ENCODE measurements at places on chromosomes 13 and 19.

GRCh38 chr13:93951108-93951507, 528.4 kb downstream of the DCT start:
- no peak for DNase-seq

DNA sequence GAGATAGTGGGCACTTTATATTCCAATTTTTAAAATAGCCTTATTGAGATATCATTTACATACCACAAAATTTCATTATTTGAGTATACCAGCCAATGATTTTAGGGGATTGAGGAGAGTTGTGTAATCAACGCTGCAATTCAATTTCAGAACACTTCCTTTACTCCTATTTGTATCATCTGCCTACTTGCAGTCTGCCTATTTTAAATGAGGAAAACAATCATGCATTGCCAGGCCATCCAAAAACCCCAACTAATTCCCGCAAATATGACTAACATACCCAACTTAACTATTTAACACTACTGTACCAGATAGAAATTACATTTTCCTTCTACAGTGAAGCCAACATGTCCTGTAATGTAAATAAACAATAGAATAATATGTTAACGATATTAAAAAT, 26.7 kb downstream of the CAB39L start:
- no peak for DNase-seq

- no peak for DNase-seq
Observed at GRCh38 chr19:45716359-45717130, 14.2 kb downstream of the FBXO46 start.

GRCh38 chr19:50554212-50554611, 14.0 kb downstream of the LRRC4B start:
- DNase-seq = no peak

DNA sequence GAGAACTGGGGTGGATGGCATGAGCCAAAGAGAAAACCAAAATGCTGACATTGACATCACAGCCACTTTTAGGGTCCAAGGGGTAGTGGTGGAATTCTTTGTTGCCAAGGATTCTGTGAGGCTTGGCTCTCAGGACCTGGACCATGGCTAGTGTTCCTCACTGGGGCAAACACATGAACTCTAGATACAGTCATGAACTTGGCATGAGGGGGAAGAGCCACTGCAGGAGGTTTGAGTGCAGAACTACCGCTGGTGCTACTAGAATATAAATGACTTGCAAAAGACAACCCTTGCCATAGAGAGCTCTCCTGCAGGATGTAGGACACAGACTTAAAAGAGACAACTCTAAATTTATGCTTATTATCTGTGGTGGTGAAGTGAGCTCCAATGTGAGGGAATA, 29.8 kb upstream of the FRY start:
- DNase-seq = no peak

GRCh38 chr19:39544226-39544903, 4.4 kb upstream of the EID2 start:
- DNase-seq = no peak

GRCh38 chr19:19232261-19232721, 20.5 kb downstream of the NCAN start:
- peak; percentile 71 for DNase-seq

- DNase-seq = peak; percentile 93
Observed at GRCh38 chr13:52195401-52195837, 36.0 kb upstream of the NEK3 start.

DNA sequence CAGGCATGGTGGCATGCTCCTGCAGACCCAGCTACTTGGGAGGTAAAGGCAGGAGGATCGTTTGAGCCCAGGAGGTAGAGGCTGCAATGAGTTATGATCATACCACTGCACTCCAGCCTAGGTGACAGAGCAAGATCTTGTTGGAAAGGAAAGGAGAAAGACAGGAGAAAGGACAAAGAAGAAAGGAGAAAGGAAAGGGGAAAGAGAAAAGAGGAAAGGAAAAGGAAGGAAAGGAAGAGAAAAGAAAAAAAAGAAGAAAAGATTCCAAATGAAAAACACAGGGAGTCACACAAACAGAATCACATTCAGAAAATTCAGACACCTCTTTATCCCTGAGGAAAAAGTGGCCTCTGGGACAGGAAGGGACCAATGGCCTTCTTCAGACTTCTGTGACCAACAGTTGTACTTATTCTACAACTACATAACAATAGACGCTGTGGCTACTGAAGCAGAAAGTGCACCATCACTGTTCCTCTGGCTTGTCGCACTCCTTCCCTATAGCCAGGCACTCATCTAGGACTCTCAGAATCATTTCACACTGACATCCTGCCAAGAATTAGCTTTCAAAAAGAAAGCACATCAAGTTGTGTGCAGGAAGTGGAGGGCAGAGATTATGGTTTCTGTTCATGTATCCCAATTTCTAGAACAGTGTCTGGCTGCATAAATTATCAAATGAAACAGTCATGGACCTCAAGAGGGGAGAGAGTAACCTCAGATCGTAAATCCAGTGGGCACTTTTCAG, 5.9 kb downstream of the MTMR6 start:
- no peak for DNase-seq

GRCh38 chr13:113500530-113501265, 10.2 kb upstream of the DCUN1D2 start:
- no peak for DNase-seq

DNA sequence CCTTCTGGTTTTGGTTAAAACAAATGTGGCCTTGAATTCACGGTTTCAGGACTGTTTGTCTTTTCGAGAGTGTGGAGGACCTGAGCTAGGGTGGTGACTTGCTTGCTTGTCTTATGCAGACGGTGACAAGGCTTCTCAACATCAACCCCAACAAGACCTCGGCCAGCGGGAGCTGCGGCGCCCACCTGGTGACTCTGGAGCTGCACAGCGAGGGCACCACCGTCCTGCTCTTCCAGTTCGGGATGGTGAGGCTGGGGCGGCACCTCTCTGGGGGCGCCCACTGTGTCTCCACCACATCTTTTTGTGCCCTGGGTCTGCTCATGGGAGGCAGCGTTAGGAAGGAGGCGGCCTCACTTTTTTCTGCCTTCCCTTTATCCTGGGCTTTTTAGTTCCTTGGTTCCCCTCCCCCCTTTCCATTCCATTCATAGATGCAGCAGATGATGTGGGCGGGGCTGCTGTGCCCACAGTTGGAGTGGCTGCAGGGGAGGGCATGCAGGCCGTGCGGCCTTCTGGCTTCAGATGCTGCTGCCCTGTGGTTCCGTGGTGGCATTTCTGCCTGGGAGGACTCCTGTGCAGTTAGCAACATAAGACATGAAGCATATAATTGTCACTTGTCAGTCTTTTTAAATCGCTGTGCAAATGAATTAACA, 23.3 kb downstream of the LAMP1 start:
- no peak for DNase-seq

DNA sequence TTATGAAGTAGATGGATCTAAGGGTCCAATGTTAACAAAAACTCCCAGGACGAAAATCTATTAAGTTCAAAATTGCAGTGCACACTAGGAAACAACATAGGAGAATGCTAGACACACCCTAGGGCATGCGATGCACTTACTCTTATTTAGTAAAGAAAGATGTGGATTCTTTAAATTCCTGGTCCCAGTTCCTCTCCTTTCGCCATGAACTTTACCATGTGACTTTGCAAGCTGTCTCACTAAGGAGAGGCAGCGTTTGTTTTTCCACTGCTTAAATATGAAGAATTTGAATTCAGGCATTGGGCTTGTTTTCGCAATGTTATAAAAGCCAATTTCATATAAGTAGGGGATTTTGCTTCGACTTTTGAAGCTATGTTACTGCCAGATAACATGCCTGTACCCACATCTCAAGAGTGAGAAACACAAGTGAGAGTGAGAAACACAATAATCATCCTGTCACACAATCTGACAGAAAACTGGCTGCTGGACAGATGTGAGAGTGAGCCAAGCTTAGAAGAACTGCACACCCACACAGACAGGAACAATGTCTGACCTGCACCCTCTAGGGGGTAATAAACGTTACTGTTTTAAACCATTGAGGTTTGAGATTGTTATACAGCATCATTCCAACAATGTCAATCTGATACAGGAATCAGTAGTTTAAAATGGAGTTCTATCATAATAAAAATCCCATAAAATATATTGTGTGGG, 1308.4 kb downstream of the SLITRK5 start:
- DNase-seq = no peak

- peak; percentile 97 for DNase-seq
Observed at GRCh38 chr19:48713864-48714755, 5.4 kb downstream of the MAMSTR start.

DNA sequence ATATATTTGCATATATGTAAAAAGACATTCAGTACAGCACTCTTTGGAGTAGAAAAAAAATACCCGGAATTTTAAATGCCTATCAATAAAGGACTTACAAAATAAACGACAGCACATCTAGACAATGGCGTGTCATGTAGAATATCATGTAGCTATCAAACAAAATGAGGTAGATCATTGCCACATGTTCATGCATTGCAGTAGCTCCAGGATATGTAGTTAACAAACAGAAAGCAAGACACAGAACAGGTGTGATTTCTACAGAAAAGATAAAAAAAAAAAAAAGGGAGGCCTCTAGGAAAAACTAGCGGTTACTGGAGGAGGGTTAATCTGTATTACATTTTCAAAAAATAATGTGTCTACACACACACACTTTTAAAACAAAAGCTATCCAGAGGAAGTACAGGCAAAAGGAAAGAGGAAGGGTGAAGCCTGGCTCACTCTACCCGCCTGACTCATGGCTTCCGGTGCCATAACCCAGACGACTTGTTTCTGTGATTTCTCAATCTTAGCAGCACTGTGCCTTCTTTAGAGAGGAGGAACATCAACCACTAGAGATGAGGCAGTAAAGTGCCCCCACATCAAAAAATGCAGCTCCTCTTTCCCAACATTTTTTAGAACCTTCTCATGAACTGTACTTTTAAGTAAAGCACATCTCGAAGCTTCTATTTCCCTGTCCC, 6.9 kb downstream of the KCTD12 start:
- peak; percentile 31 for DNase-seq
